NAMALWA (cell line): ENCODE measurements at places on chromosomes 16 and 17.

- DNase-seq = no peak
These were observed 10.8 kb downstream of the SMTNL2 start for GRCh38 chr17:4594931-4595684.

- DNase-seq = no peak
These were observed 20.5 kb downstream of the NSMCE1 start for GRCh38 chr16:27248036-27248435.

DNA sequence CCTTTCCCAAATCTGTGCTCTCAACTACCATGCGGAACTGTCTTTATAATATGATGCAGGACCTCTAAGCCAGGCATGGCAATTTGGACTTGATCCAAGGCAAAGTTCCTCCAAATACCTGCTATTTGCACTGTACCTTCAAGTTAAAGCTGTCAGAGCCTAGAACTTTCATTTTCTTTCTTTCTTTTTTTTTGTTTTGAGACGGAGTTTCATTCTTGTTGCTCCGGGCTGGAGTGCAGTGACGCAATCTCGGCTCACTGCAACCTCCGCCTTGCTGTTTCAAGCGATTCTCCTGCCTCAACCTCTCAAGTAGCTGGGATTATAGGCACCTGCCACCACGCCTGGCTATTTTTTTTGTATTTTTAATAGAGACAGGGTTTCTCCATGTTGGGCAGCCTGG is 51.7 kb downstream of the ARHGAP27 start:
- no peak for DNase-seq

DNA sequence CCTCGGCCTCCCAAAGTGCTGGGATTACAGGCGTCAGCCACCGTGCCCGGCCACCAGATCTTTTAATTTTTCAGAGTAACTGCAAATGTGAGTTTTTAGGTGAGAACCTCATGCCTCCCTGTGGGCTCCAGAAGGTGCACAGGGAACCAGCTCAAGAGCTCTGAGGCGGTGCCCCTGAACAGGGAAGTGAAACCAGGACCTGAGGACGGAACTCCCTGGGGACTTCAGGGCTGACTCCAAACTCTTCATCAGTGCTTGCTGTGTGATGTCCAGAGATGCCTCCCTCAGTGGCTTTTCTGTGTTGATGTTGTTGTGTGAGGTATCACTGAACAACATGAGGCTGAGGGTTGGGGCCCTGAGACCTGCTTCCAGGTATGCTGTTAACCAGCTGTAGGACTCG is 23.8 kb downstream of the SLC12A3 start:
- DNase-seq = peak; percentile 84
